ENCODE measurements at places on chromosomes 7 and 10.

- no peak for DNase-seq
Measured at GRCh38 chr7:36545291-36545690, 155.6 kb downstream of the ANLN start.

- no peak for DNase-seq
Measured at GRCh38 chr10:95382596-95382995, 91.8 kb upstream of the PDLIM1 start.

DNA sequence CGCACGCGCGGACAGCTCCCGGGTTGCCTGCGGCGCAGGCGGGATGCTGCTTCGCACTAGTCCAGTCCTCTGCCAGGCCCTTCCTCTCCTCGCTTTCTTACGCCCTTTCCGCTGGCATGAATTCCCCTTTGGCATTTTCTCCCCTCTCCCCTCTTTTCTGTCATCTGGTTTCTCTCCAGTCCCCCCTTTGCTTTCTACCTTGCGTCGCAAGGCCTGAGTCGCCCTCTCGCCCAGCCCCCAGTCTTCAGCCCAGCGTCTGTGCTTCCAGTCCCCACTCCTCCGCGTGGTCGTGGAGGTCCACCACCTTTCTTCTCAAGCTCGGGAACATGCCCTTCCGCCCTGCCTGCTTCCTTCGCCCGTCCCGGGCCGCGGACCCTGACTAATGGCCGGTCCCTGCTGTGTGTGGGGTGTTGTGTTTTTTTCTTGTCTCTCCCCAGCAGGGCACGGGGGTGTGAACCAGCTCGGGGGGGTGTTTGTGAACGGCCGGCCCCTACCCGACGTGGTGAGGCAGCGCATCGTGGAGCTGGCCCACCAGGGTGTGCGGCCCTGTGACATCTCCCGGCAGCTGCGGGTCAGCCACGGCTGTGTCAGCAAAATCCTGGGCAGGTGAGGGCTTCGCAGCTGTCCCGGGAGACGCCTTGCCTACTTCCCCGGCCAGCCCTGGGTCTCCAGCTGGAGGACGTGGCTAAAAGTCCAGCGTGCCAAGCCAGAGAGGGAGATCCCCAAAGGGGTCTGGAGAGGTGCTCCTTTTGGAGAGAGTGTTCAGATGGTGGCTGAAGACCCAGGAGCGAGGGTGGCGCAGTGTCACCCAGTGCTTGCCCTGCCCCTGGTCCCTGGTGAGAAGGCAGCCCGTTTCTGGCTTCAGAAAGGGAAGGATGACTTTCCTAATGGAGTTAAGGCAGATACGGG lies 4.2 kb downstream of the PAX2 start:
- no peak for DNase-seq

- DNase-seq = no peak
Measured at GRCh38 chr10:71921324-71922027, 42.7 kb upstream of the CHST3 start.

- no peak for DNase-seq
Measured at GRCh38 chr10:28463676-28464395, 69.1 kb upstream of the WAC start.

- DNase-seq = no peak
Measured at GRCh38 chr7:19677180-19677579, 31.7 kb downstream of the POLR1F start.

DNA sequence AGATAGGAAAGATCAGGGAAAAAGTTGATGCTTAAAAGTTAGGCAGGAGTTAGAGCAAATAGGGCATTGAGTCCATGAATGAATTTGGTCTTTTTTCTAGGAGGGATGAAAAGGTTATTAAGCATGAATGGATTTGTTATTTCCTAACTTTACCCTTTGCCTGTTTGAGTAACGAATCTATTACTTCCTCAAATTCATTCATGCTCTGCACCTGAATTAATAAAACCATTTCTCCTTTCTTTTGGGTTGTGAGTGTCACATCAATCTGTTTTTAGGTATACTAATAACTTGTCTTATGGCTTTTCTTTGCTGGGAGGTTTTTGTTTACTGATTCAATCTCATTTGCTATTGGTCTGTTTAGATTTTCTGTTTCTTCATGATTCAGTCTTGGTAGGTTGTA lies 1217.7 kb upstream of the CELF2 start:
- no peak for DNase-seq

- DNase-seq = no peak
Measured at GRCh38 chr7:66894463-66895080, 26.5 kb upstream of the TMEM248 start.

Data from stimulated activated CD4-positive, alpha-beta T cell treated with anti-CD3 and anti-CD28 coated beads, Interleukin-1b, Interleukin-23, amount 100 ng/mL, for 1 hour (primary cell).